Neural crest cell (in vitro differentiated cells): ENCODE measurements at places on chromosomes 7 and 10.

DNA sequence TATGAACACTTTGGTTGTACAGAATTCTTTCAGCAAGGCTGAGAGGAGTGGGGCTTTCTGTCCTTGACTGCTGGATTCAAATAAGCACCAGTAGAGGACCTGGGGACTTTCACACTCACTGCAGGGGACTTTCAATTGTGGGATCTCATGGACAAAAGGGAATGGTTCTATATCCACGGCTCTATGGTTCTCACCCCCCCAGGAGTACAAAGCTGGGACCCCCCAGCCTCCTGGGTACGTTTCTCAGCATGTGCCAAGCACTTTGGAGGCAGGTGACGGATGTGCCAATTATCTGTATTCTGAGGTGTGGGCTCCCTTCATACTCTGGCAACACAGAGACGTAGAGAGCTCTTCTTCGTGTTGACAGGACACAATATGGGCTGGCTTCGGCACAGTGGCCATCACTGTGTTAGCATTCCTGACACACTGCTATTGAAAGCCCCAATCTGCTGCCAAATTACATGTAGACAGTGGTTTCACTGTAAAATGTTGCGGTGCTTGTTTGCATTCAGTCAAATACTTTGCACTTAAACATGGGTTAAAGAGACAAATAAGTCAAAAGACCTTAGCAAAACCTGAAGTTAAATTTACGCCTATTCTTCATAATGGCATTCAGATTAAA lies 92.7 kb upstream of the SAMD8 start:
- H3K27me3 ChIP-seq, result no peaks in the 10 kb centered on the region
- peak overlapping the region; percentile 90 for H3K27ac ChIP-seq
- H3K4me3 ChIP-seq, result peak overlapping the region; percentile 35
- H3K36me3 ChIP-seq, result peaks cover 3% of the 10 kb centered on the region
- no peak for DNase-seq

GRCh38 chr10:7417103-7417623 lies 6.3 kb upstream of the SFMBT2 start:
- no peaks in the 10 kb centered on the region for H3K36me3 ChIP-seq
- H3K27me3 ChIP-seq, result peaks cover 89% of the 10 kb centered on the region
- no peak for DNase-seq

- no peaks in the 10 kb centered on the region for H3K27me3 ChIP-seq
- no peak for DNase-seq
- no peaks in the 10 kb centered on the region for H3K36me3 ChIP-seq
- peaks cover 41% of the 10 kb centered on the region for H3K4me1 ChIP-seq
Measured at GRCh38 chr7:100836812-100837098, 9.4 kb upstream of the EPHB4 start.

DNA sequence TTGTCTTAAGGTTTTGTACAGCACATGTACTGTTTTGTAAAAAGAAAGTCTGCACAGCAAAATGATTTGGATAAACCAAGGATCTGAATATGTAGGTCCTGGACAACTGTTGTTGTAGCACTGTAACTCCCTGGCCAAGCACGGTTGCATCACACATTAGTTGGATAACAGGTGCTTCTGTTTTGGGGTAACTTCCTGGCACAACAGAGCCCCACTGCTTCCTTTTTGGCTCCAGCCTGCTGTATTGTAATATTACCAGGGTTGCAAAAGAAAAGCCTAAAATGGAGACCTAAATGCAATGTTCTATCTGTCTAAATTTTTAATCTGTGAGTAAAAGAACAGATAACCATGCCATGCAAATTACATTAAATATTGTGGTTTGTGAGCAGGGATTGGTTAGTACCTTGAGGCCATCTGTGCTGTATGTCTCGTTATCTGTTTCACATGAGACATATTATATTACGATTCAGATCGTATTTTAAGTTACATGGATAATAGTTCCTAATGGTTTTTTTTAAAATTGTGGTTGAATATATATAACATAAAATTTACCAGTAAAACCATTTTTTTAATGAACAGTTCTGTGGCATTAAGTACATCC lies 27.5 kb upstream of the WAC start:
- peaks cover 8% of the 10 kb centered on the region for H3K4me1 ChIP-seq
- no peak overlapping the region for H3K27ac ChIP-seq
- no peak for DNase-seq
- H3K27me3 ChIP-seq, result no peaks in the 10 kb centered on the region
- H3K36me3 ChIP-seq, result peaks cover 3% of the 10 kb centered on the region
- no peak overlapping the region for H3K4me3 ChIP-seq
